ENCODE measurements at places on chromosomes 7 and 10.

GRCh38 chr10:61904733-61905725 lies 3.5 kb downstream of the ARID5B start:
- DNase-seq, result peak; percentile 46

- no peak for DNase-seq
These were observed 506.7 kb downstream of the DNAJB6 start for GRCh38 chr7:157843336-157844140.

GRCh38 chr10:119087271-119087882 lies 6.8 kb upstream of the EIF3A start:
- DNase-seq, result peak; percentile 69

- DNase-seq, result no peak
These were observed 152.6 kb upstream of the PFKP start for GRCh38 chr10:2914741-2915140.

DNA sequence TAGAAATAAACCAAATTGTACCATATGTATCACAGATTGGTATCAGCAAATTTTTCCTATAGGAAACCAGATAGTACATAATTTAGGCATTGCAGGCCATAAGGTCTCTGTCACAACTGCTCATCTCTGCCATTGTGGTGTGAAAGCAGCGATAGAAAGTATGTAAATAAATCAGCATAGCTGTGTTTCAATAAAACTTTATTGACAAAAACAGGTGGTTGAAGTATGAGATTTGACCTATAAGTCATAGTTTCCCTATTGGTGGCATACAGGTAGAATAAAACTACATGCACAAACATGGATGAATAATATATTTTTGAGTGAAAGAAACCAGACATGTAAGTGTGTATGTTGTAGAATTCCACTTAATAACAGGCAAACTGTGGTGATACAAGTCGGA lies 1454.9 kb downstream of the REEP3 start:
- DNase-seq, result no peak

DNA sequence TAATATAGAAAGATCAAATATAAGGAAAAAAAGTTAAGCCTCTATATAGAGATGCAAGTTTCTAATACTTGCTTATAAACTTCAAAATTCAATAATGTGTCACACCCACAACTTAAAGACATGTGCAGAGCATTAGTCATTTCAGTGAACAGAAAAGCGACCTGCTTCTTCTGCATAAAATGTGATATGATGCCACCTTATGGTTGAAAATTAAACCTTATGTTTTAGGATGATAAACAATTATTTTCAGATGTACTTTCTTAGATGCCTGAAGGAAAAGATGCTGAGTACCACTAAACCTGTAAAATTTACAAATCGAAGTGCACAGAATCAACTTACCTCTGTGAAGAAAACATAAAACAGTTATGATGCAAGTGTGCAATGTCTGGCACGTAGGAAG lies 96.0 kb downstream of the MTERF1 start:
- DNase-seq, result peak; percentile 22

- no peak for DNase-seq
These were observed 497.4 kb downstream of the PLXDC2 start for GRCh38 chr10:20313665-20314064.

DNA sequence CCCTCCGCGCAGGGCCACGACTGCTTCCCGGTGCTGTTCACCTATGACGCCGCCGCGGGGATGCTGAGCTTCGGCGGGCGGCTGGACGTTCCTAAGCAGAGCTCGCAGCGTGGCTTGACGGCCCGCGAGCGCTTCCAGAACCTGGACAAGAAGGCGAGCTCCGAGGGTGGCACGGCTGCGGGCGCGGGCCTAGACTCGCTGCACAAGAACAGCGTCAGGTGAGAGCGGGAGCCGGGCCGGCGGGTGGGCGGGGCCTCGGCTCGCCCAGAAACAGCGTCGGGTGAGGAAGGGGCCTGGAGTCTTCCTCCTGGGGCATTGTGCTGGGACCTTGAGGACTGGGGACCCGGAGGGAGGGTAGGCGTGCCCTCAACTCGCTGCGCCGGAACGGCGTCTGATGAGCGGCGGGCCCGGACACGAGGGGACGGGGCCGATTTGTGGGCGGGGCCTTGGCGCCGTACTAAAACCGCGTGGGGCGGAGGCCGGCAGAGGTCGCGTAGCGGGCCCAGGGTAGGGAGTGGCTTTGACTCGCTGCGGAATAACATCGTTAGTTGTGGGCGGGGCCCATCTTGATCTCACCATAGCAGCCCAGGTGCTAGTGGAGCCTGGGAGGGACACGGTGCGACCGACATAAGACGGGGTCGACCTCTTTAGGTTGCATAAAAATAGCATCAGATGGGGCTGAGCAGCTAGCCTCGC lies 15.6 kb downstream of the PDAP1 start:
- no peak for DNase-seq

- DNase-seq, result no peak
These were observed 244.8 kb upstream of the MINDY3 start for GRCh38 chr10:16105082-16105481.

DNA sequence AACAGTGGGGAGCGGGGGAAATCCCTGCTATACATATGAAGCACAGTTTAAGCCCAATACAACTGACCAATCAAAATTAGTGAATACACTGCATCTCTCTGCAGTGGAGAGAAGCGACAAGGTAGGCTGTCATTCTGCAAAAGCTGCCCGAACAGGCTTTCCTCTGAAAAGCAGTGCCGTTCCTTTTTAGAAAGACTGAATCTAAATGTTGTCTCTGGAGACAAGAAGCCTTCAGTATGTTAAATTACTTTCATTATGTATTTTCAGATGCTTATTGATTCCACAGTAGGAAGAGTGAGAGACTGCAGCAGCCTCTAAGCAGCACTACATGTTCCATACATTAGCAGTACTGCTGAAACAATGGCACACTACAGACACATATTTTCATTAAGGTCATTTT lies at the start of gene GPR22:
TSS of gene GPR22 (plus strand) at position 129 of the 400 bp plus-strand sequence. CDS start 4,004 bp downstream, outside the sequence.
- DNase-seq, result no peak

DNA sequence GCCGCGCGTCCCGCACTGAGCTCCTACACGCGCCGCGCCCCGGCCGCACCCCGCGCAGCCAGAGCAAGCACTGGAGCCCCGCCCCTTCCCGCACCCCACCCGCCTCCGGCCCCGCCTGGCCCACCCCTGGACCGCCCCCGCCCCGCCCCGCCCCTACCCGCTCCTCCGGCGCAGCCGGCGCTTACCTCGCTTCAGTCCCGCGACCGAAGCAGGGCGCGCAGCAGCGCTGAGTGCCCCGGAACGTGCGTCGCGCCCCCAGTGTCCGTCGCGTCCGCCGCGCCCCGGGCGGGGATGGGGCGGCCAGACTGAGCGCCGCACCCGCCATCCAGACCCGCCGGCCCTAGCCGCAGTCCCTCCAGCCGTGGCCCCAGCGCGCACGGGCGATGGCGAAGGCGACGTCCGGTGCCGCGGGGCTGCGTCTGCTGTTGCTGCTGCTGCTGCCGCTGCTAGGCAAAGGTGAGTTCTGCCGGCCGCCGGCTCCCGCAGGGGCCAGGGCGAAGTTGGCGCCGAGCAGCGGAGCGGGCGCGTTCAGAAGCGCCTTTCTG lies at the start of gene RET:
TSS of gene RET (plus strand) at position 194 of the 545 bp plus-strand sequence. CDS start at position 384, 190 bp downstream.
- DNase-seq, result no peak

GRCh38 chr7:101554584-101555268 lies 74.4 kb downstream of the MYL10 start:
- no peak for DNase-seq

GRCh38 chr7:44798649-44799305 lies 2.3 kb downstream of the PPIA start:
- no peak for DNase-seq

- peak; percentile 11 for DNase-seq
These were observed 51.0 kb upstream of the NKX6-2 start for GRCh38 chr10:132836832-132837540.

DNA sequence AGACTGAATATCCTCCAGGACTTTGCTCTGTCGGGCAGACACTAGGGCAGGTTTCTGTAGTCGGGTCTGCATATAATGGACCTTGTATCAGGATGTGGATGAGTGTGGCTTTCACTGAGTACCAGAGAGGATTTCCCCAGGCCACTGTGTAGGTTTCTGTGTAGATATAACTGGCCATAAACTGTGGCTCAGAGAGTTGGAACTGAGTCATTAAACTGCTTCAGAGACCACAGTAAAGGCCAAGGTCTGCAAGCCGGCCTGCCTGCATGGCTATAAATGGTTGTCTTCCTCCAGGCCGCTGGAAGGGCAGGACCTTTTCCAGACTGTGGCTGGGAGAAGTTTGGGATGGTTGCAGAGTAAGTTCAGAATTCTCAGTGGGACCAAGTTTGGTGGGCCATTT lies 16.9 kb downstream of the ZNF92 start:
- no peak for DNase-seq

- peak; percentile 52 for DNase-seq
These were observed 28.1 kb upstream of the PLXDC2 start for GRCh38 chr10:19788075-19788686.

- peak; percentile 80 for DNase-seq
These were observed 266.0 kb downstream of the USP6NL start for GRCh38 chr10:11345224-11346054.

- peak; percentile 12 for DNase-seq
These were observed 60.5 kb upstream of the BET1 start for GRCh38 chr7:94064541-94065191.

- no peak for DNase-seq
These were observed 283.1 kb upstream of the PITRM1 start for GRCh38 chr10:3455385-3456334.

DNA sequence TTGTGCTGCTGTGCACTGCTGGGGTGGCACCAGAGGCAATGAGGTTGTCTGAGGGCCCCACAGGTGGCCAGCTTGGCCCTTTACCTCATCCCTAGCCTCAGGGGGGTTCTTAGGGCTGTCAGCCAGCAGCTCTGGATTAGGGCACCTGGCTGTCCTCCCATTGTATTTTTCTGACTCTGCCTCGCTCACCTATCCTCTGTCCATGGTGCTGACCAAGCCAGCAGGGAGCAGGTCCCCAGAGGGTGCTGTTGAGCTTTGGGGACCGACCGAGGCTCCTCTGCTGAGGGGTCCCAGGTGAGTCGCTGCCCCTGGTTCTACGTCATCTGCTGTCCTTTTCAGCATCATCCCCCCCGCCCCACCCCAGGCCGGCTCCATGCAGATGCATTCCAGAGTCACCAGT lies 32.1 kb upstream of the ZNF735 start:
- no peak for DNase-seq

- DNase-seq, result no peak
These were observed 4.3 kb upstream of the EIF3A start for GRCh38 chr10:119084896-119085295.

GRCh38 chr7:115475761-115476385 lies 554.0 kb downstream of the MDFIC start:
- DNase-seq, result no peak

- no peak for DNase-seq
These were observed 484.0 kb upstream of the MBL2 start for GRCh38 chr10:53256623-53257022.

DNA sequence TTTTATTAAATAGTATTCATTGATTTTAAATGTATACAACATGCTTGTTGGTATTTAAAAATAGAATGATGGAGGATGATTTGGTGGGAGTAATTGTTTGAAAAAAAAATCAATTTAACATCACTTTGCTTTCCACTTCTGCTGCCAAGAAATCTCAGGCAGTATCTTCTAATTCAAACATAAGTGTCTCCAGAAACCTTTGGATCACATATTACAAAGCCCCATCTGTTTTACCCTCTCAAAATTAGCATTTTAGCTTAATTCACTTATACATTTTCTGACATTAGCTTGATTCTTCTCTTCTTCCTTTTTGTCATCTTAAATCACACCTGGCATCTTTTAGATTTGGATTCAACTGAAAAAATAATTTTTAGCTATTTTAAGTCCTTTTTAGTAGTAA lies 72.9 kb upstream of the KMT2C start:
- no peak for DNase-seq

- DNase-seq, result no peak
These were observed 258.9 kb downstream of the REEP3 start for GRCh38 chr10:63780101-63780500.

GRCh38 chr7:26185844-26186180 lies 14.7 kb downstream of the HNRNPA2B1 start:
- DNase-seq, result no peak

GRCh38 chr10:64658528-64658927 lies 1137.3 kb downstream of the REEP3 start:
- DNase-seq, result no peak

DNA sequence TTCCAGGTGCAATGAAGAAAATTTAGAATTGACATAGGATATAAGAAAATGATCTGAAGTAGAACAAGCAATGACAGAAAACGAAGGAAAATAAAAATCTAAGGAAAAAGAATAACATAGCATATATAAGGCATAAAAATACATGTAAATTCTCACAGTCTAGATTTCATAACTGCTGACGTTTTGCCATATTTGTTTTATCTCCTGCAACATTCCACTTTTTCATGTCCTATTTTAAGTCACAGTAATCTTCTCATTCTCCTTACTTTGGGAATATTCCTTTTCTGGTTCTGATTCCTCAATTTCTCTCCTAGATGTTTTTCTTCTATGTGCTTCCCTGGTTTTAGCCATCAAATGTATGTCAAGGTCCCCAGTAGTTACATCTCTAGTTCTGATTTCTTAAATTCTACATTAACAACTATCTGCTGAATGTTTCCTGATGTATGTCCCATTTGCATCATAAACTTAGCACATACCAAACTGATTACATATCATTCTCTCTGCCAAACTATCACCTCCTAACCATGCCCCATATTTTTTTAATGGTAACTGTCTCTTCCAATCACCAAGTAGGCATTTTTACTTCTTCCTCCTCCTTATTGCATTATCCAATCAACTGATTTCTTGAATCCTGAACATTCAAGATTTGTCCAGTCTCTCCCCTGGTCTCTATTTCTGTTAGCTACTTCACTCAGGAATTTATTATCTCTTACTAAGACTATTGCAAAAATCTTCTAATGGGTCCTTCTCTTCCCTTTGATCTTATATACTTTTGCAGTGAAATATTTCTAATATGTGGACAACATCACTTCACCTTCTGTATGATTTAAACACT lies 171.3 kb downstream of the DNAJC1 start:
- no peak for DNase-seq

DNA sequence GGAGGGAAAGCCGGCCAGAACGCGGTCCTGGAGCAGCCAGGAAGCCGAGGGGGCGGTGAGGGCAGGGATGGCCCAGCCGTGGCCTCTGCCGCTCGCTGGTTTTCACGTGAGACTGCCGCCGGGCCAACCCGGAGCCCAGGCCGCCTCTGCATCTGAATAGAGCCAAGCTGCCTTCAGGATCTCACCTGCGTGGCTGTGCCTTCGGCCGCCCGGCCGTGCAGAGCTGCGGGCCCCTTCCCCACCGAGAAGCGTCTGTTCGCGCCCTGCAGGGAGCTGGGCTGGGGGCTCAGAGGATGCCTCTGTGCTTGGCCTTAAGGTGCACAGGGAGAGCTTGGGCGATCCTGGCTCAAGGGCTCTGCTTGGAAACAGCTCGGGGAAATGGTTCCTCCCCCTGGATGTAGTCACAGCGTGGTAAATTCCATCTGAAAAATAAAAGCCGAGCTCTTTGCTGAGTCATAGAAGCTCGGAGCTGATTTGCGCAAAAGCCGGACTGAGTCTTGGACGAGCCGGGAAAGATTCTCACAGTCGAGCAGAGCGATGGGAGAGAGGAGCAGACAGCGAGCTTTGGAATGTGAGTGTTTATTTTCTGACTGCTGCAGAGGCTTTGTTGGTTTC lies at the start of gene JAKMIP3:
TSS of gene JAKMIP3 (plus strand) at position 456 of the 615 bp plus-strand sequence. CDS start 38,863 bp downstream, outside the sequence.
- DNase-seq, result no peak
